ENCODE measurements at places on chromosomes 6 and 20.

DNA sequence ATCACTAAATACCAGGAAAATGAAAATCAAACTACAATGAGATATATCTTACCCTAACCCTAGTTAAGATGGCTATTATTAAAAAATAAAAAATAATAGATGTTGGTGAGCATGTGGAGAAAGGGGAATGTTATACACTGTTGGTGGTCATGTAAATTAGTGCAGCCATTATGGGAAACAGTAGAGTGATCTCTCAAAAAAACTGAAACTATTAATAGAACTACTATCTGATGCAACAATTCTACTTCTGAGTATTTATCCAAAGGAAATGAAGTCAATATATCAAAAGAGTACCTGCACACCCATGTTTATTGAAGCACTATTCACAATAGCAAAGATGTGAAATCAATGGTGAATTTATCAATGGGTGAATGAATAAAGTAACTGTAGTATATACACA, 48.6 kb downstream of the HLA-A start:
- DNase-seq, result no peak

DNA sequence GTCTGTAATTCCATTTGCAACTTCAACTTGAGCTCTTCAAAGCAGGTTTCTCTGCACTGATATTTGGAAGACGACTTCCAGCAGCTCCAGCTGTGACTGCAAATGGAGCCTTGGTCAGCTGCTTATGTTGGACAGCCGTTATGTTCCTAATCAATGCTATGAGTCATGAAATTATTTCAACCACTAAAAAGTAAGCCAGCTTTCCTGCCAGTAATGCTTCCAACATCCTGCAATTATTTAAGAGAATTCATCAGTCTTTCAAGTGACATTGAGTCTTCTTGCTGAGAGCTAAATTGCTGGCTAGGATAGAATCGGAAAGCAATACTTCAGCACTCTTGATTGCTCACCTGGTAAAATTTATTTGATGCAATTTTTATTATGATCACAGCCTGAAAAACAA, 375.7 kb downstream of the MMUT start:
- DNase-seq, result no peak

- no peak for DNase-seq
These were observed 41.7 kb upstream of the MPC1 start for GRCh38 chr6:166424431-166424830.

DNA sequence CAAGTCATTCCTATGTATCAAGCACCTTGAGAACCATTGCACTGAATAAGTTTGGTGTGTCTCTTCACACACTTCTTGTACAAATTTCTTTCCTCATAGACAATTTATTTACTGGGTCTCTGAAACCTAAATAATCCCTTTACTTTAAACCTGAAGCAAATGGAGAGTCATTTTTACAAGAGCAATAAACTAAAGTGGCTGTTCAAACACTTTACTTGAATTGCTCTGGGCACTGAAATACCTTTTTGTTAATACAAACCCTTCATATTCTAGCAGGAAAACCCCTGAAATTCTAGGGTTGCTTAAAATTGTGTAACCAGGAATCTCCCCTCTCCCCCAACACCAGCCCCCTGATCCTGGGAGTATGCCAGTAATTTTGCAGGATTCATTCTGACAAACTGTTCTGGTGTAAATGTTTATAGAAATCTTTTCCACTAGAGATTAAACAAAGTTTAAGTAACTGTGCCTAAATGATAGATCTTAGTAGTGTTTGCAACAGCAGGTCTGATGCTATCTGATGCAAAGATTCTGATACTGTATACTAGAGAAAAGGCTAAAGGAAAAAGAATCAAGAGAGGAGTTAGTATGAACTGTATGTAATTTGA, 13.4 kb downstream of the RSPO3 start:
- no peak for DNase-seq

DNA sequence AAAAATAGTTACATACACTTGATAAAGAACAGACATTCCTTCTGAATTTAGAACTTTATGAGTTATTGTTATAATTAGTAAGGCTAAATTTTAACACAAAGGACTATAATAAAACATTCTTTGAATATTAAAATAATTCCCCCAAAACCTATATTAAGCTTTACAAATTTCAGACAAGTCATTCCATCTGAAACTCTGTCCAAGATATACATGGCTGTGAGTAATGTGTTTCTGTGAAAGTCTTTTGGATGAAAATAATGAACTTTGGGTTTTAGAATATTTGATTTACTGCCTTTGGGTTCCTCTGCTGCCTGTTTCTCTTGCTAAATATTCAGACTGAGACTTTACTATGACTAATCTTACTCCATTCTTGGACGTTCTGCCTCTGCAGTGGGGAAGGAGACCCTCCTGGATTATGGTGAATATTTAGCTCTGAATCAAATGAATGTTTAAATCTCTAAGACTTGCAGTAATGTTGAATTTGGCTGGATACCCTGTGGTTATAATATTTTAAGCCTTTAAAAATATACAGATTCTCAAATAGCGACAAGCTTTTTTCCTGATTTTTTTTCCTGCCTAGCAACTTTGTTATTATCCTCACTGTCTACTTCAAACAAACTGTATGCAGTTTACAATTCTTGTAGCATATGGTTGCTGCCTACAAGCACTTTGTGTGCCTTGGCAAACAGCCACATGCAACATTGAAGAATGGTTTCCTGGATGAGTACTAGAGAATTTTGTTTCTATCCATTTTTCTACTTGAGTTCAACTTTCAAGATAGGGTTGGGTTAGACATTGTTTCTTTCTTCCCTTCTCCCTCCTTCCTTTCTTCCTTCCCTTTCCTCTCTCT, 51.4 kb downstream of the TXLNB start:
- DNase-seq, result peak; percentile 78

DNA sequence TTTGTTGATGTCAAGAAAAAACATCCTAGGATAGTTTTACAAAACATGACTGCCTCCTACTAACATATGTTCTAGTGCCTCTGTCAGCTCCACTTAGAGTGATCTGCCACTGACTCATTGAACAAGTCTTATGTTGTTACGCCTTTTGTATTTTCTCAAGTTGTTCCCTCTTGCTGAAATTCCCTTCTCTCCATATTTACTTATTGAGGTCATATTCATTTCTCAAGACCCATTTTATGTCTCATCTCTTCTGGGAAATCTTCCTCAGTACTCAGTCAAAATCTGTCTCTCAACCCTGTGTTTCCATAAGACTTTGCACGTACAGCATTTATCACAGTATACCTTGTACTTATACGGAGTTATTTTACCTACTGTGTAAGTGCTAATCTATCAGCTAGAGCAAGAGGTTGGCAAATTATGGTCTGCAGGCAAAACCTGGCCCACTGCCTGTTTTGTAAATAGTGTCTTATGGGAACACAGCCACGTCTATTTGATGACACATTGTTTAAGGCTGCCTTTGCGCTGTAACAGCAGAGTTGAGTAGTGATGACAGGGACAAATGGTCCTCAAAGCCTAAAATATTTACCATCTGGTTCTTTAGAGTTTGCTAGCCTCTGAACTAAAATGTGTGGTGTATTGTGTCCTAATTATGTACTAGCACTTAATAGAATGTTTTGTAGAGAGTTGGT, 83.4 kb downstream of the ADGRB3 start:
- peak; percentile 85 for DNase-seq

DNA sequence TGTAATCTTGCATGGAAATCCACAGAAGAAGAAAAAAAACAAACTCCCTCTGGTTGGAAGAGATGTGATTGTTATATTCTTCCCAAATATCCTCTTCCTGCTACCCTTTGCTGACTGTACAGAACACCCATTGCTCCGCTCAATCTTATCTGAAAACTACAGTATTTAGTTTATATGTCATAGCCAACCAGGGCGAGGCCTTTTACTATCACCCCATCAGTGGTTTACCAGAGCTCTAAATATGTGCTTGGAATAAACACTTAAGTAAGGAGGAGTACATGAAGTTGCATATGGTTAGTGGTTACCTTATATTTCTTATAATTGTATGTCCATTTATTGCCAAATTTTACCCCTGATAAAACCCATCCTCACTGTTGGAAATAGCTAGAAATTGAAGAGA, 12.2 kb downstream of the PRL start:
- no peak for DNase-seq

DNA sequence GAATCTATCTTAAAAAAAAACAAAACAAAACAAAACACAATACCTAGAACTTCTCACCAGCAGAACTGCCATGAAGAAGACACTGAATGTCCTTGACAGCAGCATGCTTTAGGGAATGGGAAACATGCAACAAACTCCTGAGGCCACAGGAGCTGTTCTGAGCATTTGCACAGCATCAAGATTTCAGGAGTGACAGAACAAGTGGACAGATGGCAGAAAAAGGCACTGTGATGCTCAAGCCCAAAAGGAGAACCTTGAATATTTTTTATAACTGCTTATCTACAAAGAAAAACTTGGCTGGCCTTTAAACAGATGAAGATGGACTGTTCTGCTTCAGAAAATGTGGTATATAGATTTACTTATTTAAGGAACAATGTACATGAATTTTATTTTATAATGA, 158.9 kb downstream of the RALGAPA2 start:
- DNase-seq, result peak; percentile 60

DNA sequence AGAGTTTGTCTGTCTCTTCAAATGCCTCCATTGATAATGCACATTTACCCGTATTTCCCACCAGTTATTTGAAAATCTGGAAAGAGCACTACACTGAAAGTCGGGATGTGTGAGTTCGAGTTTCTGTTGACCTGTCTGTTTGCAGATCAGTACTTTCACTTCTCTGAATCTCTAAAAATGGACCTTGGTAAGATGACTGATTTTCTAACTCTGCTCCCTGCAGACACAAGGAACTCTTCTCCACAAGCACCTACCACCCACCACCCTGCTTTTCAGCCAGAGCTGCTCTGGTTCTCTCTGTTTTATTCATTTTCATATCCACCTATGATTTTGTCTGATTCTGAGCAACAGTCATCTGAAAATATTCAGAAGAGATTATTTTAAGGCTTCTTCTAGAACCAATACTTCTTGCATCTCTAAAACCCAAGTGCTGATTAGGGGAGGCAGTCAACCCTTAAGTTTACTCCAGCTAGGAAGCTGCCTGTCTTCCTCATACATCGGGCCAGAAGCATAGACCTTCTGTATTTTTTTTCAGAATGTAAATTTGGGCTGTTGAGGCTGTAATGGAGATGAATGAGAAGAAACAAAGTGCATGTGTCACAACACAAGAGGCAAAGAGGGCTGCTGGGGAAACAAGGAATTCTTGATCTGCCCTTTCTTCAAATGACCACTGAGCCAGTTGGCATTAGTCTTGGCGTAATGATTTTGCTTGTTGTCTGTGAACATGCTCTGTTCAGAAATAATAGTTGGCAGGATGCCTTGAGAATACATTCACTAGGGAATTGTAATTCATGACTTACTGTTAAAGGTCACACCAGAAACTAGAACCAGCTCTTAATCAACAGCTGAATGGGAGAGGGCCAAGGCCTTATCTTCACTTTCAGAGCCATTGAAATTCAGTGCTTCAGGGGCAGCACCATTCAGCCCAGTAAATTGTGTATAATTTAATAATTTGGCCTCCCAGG, 85.4 kb upstream of the MYLIP start:
- no peak for DNase-seq

DNA sequence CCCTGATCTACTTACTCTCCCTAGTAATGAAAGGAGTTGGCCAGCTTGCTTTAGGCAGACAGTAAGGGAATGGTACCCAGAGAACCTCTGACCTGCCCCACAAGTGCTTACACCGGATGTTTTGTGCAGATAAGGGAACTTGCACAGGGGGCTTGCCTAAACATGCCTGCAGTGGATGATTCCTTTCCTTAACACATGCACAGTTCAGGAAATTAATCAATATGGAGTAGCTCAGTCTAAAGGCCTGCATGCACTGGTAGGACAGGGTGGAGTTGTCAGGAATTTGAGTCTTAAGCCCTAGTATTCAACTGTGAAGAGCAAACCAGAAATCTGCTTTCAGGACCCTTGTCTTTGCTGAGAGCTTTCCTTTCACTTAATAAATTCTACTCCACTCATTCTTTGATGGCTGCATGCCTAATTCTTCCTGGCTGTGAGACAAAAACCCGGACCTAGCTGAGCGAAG, 3.9 kb upstream of the TRIM38 start:
- DNase-seq, result no peak

GRCh38 chr6:39829331-39829730, 37.2 kb downstream of the DAAM2 start:
- DNase-seq, result no peak

- DNase-seq, result no peak
These were observed 171.3 kb downstream of the FAXC start for GRCh38 chr6:99178168-99178567.

GRCh38 chr6:96520171-96521115, 1.2 kb upstream of the UFL1 start:
- DNase-seq, result no peak

DNA sequence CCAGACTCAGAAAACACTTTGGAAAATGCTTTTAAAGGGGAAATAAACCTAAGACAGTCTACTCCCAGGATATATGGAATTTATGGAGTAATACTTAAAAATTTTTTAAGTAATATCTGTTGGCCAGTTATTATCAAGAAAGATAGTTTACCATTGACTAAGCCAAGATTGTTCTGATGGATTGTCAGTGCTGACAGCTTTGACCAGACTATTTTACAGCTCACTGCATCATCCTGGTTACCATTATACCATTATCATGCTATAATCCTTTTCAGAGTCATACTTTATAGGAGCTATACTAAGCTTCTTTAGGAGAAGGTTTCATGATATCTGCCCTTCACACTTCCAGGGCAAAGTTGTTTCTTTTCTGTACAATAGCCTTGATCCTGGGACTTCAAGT, 16.5 kb downstream of the GTF2H5 start:
- no peak for DNase-seq

- no peak for DNase-seq
These were observed 5.5 kb downstream of the DYNLT1 start for GRCh38 chr6:158639056-158639455.

DNA sequence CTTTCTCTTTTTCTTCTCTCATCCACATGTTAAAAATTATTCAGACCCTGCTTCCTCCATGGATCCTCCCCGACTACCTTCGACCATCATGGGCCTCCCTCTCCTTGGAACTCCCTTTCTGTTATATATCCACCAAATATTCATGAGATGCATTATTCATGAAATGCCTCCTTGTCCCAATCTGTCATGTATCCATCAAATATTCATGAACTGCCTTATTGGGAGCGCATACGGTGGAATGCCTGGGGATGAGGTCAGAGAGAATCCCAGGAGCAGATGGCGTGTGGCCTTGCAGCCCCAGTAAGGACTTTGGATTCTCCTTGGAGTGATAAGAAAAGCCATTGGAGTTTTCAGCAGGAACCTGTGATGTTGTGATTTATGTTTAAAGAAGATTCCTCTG, 97.0 kb downstream of the NRN1 start:
- peak; percentile 48 for DNase-seq

DNA sequence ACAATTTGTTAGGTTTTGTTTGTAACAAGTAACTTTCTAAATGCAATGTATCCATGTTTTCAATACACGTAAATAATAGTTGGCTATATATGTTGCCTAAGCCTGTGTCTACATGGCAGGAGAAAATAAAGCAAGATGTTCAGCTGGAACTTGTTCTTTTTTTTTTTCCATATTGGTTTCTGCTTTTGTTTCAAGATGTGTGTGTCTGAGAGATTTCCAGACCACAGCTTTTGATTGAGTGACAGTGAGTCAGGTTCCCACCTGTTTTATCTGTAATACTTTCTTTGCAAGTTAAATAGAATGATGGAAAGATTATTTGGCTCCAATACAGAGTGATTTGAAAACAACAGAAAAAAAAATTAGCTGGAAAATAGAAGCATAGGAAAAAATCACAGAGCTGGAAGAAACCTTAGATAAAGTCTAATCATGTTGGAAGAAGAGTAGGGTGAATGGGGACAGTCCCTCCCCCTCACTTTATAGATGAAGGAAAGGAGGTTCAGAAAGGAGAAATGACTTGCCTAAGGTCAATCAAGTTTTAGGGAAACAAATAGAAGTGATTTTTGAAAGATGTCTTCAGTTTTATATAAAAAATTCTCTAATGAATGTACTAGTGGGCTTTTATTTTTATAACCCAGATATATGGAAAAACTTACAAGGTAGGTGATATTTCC, 150.9 kb upstream of the STMND1 start:
- no peak for DNase-seq

Measured in DMS 273 treated with DMSO at 0.1 percent for 48 hours (cell line).